ENCODE measurements at places on chromosomes 5 and 9.

GRCh38 chr5:143985832-143986515 lies 174.0 kb downstream of the HMHB1 start:
- DNase-seq, result no peak

- DNase-seq, result no peak
These were observed 6.9 kb upstream of the GMCL2 start for GRCh38 chr5:178194026-178194425.

DNA sequence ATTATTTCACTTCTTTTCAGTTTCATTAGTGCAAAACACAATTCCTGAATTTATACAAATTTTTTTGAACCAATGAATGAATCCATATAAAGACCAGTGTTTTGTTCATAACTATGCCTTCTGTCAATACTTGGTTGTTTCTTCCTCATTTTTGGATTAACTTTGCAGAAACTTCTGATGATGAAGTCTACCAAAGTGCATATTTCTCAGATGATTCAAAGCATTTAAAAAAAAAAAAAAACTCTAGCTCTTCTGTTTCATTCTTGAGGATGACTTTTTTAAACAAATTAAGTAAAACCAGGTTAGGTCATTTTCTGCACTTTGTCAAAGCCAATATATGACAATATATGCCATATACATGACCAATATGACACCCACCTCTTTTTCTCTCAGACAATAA lies 92.6 kb downstream of the CHSY3 start:
- no peak for DNase-seq

DNA sequence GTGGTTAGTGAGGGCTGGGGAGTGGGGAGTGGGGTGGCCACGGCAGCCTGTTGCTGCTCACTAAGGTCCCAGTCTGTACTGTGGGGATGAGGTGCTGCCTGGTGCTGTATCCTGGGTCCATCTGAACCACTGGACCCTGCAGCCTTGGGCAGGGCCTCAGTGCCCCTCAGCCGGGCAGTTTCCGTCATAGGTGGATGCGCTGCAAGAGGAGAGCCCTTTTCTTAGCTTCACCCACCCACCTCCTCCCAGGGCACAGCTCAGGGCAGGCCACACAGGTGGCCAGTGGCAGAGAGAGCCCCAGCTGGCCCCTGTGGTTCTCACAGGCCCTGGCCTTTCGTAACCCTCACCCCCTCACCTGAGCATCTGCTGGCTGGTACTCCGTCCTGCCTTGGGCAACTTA lies 46.2 kb downstream of the WNK2 start:
- no peak for DNase-seq

- no peak for DNase-seq
These were observed 14.1 kb downstream of the FGF1 start for GRCh38 chr5:142671801-142672200.

GRCh38 chr9:36880075-36880474 lies 154.0 kb downstream of the PAX5 start:
- no peak for DNase-seq
